ENCODE measurements at places on chromosomes 11 and 22. TPM values are rescaled to one million over a fixed set of nuclear protein-coding genes. Genes with fewer than 3 reads are reported as not detected.

The GUCY1A2 gene
- 3.6 TPM for total RNA-seq

DNA sequence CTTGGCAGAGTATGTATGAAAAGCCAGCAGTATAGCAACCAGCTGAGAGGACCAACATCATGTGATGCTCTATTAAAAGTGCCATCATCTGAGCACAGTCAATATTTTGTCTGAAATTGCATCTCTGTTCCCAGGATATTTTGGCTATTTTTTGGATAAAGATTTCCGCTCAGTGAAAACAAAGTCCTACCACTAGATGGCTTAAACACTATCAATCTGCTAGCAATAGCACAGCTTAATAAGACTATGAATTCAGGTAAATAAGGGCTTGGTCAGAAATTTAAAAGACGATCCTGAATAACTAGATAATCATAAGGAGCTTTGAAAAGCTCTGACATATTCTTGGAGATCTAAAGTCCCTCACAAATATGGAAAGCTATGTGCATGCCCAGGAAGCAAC lies 74.4 kb downstream of the MS4A13 start:
- H3K27ac ChIP-seq, result no peak overlapping the region
- H3K27me3 ChIP-seq, result no peaks in the 10 kb centered on the region
- H3K4me1 ChIP-seq, result no peaks in the 10 kb centered on the region
- no peak overlapping the region for H3K4me3 ChIP-seq

The DENND6B gene
- 10.9 TPM for total RNA-seq

The GAB4 gene
- not detected for total RNA-seq

GRCh38 chr11:69661413-69661715 lies 13.8 kb downstream of the LTO1 start:
- H3K4me3 ChIP-seq, result no peak overlapping the region
- H3K27me3 ChIP-seq, result no peaks in the 10 kb centered on the region
- H3K36me3 ChIP-seq, result peaks cover 56% of the 10 kb centered on the region
- no peak overlapping the region for H3K27ac ChIP-seq

The PANX3 gene
- not detected for total RNA-seq

The MMP7 gene
- not detected for total RNA-seq

The B3GAT3 gene
- 55.5 TPM for total RNA-seq
